Amygdala (tissue), 56 donors: ENCODE measurements at places on chromosomes 4 and X.

DNA sequence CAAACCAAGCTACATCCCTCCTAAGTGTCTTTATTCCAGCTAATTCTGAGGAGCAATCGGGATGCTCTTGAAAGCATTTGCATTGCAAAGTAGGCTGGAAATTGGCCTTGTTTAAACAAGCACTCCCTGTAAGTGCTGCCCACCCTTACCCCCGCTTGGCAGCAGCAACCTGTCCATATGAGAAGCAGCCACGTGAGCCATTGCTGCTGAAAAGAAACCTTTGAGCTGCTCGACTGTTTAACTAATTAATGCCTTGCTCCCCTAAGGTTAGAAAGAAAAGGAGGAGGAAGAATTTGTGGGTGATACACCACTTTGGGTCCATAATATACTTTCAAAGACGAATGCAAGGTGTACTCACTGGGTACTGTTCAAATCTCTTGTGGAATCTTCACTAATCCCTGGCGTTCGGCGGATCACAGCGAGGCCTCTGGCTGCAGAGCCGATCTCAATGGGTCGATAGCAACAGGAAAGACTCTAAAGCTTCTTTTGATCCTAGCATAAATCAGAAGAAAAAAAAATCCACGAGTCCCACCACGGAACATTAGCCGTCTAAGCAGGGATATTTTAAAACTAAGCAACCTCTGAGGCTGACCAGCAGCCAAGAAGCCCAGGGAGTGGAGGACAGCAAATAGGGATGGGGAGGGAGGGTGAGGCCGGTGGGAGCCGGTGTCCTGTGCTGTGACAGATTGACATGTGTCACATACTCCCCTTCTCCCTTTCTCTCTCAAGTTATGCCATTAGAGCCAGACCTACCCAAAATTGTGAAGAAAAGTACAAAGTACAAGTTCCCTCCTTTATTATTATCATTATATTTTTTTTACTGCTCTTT lies 37.2 kb upstream of the MGST2 start:
- peak; percentile 8 for DNase-seq

GRCh38 chr4:89171176-89171805 lies 60.0 kb downstream of the TIGD2 start:
- DNase-seq, result no peak

DNA sequence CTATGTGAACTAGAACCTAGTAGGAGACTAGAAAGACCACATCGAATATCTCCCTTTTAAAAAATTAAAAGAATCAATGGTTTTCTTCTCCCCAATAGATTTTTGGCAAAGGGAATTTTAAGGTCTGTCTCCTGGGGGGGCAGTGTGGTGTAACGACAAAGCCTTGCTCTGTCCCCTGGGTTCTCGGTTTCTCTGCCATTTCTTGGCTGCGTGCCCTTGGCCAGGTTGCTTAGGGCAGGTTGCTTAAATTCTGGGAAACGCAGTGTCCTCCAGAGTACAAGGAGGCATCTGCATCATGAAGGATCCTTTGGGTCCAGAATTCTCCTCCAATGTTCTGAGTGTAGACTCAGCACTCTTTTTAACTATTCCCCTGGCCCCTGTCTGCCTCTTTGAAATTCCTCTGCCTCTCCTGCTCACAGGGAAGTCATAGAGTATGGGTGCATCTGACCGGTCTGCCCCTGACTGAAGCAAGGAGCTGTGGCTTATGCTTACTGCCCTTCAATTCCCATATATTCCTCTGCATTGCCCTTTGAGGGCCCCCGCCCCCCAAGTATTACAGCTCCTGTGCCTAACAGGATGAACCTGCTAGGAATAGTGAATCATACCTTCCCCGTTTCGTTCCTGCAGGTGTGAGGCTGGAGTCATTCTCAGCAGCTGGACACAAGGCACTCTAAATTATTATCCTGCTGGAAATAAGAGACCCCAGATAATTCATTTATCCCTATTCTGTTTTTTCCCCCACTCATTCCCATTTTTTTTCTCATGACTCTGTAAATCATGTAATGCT lies 2.2 kb downstream of the KIT start:
- no peak for DNase-seq

DNA sequence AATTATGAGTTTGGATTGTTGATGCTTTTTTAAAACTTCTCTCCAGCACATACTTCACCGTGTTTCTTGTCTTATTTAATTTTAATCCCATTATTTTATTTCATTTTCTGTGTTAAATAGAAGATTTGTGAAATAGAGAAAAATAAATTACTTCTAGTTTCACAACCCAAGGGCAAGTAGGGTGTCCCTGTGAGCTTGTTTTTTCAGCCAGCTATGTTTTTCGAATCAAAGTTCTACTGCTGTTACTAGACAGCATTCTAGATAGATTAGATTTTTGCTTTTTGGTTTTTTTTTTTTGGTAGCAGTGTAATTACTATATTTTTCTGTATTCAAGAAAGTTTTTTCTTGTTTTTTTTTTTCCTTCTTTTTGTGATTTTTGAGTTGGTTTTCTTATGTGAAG lies 59.9 kb downstream of the RBPJ start:
- DNase-seq, result no peak

- DNase-seq, result no peak
Observed at GRCh38 chrX:14028473-14028872, 1.2 kb downstream of the GEMIN8 start.

- no peak for DNase-seq
Observed at GRCh38 chr4:112616984-112617383, 19.7 kb downstream of the ZGRF1 start.

DNA sequence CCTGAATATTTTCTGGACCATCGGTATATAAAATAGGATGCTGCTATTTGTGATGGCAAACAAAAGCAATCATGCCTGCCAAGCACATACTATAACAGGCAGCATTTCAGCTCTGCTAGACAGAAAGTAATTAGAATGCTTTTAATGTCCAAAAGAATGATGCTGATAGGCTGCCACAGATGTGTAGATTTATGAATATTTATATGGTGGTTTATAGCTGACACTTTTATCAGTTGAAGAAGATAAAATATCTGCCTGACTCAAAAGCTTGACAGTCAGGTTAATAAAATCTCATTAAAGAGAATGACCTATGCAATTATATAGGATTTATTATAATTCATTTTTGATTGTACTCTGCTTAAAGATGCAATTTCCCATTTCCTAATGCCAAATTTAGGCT lies 4.0 kb downstream of the BEND4 start:
- no peak for DNase-seq

DNA sequence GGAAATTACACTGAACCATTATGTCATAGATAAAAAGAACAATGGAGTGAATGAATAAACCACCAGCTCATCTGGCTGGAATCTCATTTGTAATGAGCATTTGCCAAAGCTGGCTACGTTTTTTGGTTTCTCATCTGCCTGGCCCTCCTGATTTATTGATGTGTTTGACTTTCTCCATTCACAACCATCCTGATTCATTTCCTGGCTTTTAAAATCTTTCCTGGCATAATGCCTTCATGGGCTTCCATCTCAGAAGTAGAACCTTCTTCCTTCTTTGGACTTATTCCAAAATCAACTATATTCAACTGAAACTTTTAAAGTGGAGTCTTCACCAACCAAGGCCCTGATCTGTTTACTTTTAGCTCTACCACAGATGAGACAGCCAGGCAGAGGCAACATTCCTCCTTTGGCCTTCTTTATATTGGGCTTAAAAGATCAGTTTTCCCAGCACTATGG lies 36.0 kb upstream of the ARSJ start:
- DNase-seq, result no peak

DNA sequence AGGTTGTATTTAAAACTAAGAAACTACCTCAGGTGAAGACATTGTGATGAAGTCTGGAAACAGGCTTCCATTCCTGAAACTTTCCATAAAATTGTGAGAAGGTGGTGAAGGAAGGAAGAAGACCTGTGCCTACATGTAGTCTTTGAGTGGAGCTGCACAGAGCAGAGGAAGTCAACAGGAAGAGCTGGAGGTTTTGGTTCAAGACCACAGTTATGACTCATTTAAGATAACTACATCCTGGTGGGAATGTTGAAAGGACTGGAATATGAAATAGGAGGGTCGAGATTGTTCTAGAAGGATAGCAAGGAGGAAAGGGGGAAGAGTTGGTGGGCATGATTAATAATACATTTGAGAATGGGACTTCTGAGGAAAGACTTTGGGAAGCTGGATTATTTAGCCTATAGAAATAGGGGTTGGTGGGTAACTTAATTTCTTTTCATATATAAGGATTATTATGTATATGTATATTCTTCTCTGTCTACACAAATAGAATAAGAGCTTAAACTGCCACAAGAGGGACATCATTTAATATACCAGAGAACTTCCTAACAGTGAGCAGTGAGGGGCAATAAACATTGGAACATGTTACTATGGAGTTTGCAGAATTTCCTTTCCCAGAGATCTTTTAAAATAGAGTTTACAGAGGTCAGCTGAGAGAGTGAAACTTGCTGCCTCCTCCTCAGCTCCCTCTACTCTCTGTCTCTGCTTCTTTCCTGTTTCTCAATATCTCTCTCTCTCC lies 23.5 kb downstream of the AWAT2 start:
- no peak for DNase-seq

- DNase-seq, result no peak
Observed at GRCh38 chr4:41050880-41051775, 163.2 kb downstream of the APBB2 start.

DNA sequence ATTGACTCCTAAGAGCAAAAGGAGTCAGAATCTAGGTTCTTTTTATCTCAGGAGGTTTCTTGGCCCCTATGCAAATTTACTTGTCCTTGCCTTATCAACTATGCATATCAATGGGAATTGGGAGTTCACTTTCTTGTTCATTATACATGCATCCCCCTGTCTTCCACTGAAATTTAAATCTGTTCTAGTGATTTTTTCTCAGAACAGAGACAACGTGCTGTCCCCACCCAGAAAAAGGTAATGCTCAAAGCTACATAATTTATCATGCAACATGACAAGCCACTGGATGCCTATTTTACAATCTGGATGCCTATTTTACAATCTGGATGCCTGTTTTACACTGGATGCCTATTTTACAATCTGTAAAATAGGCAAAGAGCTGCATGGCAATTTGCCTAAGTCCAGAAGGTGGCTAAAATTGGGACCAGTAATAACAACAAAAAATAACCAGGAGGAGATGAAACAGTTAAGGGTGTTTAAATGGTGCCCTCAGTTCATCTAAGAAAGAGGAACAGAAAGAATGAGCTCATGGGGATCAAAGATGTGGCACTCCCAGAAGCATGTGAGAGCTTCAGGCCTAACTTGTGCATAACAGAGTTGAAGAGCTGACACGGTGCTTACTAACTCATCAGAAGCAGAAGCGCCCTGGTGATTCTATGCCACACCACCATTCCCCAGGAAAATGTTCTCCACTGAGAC lies 537.8 kb upstream of the BOD1L1 start:
- no peak for DNase-seq

GRCh38 chr4:87067124-87067885 lies 132.5 kb downstream of the AFF1 start:
- DNase-seq, result no peak

- DNase-seq, result no peak
Observed at GRCh38 chr4:2792711-2793585, at the start of gene SH3BP2. Gene SH3BP2 (plus strand): TSS chr4:2793085. CDS start chr4:2820618, 27,533 bp downstream.

DNA sequence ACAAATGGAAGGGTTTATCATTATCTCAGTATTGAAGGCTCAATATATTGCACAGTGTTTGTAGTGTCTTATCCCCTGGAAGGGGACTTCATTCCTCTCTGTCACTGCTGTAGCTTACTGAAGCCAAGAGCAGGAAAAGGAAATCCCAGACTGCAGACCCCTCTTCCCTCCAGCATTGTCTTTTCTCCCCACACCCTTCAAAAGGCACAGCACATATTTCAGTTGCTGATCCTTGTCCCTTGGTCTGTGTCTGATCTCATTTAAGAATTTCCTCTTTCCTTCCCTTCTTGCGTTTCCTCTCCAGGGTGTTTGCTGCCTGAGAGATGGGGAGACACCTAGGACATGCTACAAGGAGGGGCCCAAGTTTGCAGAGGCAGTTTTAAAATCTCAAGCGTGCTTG lies 40.1 kb downstream of the STIM2 start:
- no peak for DNase-seq
